ENCODE measurements at places on chromosomes 6 and 20. TPM values are rescaled to one million over a fixed set of nuclear protein-coding genes. Genes with fewer than 3 reads are reported as not detected.

Gene ZNF343
- 9.5 TPM for total RNA-seq

- DNase-seq: no peak
These were observed 117.6 kb downstream of the TIAM2 start for GRCh38 chr6:155112757-155113156.

DNA sequence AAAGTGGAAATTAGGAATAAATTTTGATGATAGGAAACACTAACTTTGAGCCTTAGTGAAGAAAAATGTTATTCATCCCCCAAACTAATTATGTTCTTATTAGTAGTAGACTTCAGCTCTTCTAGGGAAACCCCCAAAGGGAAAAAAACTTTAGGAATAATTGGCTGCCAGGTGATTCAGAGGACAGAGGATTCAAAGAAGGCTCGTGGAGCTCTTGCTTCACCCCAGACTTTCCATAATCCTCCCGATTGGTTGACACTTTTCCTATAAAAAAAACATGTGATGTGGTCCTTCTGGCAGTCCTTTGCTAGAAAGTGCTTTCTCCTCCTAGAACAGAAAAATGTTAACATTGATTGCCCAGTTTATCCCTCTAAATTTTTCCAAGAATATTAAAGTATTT, 5.6 kb upstream of the CCDC170 start:
- no peak for DNase-seq

DNA sequence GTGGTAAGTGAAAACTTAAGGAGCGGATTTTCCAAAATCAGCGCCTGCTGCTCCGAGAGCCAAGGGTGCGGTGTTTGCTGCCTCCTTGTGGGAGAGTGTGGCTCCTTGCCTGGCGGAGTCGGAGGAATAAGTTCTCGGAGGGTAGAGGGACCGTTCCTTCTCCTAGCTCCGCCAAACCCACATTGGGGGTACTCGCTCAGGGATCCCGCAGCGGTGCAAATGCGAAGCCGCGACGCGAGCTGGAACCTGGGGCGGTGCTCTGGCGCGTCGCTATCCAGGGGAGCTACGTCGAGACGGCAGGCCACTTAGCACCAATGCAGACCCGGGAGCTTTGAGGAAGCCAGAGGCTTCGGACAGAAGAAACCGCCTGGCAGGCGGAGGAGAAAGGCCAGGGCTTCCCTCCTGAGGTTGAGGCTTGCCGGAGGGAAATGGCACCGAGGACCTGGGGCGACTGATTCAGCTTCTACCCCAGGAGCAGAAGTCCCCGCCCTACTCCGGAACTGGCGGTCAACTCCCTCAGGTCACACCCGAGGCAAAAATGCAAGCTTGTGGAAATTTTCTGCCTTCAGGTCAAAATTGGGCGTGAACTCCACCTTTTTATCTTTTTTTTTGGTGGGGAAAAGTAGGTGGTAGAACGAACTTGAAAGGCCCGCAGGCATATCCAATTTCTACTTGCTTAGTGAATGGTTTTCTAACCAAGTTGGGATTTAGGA, 5.7 kb upstream of the DDX43 start:
- peak; percentile 76 for DNase-seq

DNA sequence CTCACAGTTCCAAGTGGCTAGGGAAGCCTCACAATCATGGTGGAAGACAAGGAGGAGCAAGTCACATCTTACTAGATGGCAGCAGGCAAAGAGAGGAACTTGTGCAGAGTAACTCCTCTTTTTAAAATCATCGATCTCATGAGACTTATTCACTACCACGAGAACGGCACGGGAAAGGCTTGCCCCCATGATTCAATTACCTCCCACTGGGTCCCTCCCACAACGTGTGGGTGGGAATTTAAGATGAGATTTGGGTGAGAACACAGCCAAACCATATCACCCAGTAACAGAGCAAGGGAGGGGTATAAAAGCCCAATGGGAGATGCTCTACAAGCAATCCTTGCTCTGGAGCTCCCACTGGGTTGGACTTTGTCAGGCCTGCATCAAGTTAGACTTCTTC, 80.4 kb downstream of the JPH2 start:
- DNase-seq: no peak

GRCh38 chr20:3045042-3045815, 623 bp upstream of the MRPS26 start:
- peak; percentile 65 for DNase-seq

- DNase-seq: no peak
These were observed 14.5 kb downstream of the STX16 start for GRCh38 chr20:58665606-58666005.

DNA sequence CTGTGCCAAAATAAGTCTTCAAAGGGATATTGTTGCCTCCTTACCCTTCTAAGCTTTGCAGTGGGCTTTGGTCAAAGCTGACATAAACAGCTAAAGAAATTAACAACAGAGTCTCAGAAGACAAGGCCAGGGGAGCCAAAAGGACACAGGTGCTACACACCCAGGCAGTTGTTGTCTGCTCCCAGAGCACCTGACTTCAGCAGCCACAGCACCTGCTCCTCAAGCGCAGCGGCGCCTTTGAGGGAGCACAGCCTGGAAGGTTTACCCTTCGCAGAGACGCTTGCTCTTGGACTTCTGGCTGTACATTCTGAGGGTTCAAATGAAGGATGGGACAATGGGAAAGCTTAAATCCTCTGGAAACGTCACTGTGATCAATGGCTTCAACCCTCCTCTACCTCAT, 16.6 kb downstream of the B4GALT5 start:
- DNase-seq: no peak

DNA sequence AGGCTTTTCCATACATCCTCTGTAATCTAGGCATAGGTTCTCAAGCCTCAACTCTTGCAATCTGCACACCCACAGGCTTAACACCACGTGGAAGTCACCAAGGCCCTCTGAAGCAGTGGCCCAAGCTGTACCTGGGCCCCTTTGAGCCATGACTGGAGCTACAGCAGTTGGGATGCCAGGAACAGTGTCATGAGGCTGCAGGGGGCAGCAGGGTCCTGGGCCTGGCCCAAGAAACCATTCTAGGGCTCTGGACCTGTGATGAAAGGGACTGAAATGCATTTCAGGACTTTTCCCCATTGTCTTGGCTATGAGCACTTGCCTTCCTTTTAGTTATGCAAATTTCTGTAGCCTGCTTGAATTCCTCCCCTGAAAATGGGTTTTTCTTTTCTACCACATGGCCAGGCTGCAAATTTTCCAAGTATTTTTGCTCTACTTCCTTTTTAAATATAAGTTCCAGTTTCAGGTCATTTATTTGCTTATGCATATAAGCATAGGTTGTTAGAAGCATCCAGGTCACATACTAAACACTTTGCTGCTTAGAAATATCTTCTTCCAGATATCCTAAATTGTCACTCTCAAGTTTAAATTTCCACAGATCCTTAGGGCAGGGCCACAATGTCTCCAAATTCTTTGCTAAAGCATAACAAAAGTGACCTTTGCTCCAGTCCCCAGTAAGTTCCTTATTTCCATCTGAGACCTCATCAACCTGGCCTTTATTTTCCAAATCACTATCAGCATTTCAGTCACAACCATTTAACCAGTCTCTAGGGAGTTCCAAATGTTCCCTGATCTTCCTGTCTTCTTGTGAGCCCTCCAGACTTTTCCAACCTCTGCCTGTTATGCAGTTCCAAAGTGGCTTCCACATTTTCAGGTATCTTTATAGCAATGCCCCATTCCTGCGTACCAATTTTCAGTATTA, 48.6 kb upstream of the CD2AP start:
- DNase-seq: no peak

GRCh38 chr6:107105511-107106116, 9.7 kb downstream of the BEND3 start:
- DNase-seq: no peak

GRCh38 chr6:127606131-127606562, 29.2 kb downstream of the C6orf58 start:
- DNase-seq: peak; percentile 3

DNA sequence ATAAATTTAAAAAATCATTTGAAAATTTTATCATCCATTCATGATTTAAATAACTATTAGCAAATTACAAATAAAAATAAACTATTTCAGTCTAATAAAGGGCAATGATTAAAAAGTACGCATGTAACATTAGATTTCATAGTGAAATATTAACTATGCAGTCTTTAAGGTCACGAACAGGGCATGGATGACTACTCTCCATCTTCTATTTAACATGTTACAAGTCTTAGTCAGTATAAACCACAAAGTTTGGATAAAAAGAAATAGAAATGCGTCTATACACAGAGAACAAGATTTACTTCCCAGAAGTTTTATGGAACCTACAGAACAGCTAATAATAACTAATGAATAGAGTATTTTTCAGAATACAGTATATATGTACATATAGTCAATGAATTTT, 1016.0 kb downstream of the EYS start:
- no peak for DNase-seq

DNA sequence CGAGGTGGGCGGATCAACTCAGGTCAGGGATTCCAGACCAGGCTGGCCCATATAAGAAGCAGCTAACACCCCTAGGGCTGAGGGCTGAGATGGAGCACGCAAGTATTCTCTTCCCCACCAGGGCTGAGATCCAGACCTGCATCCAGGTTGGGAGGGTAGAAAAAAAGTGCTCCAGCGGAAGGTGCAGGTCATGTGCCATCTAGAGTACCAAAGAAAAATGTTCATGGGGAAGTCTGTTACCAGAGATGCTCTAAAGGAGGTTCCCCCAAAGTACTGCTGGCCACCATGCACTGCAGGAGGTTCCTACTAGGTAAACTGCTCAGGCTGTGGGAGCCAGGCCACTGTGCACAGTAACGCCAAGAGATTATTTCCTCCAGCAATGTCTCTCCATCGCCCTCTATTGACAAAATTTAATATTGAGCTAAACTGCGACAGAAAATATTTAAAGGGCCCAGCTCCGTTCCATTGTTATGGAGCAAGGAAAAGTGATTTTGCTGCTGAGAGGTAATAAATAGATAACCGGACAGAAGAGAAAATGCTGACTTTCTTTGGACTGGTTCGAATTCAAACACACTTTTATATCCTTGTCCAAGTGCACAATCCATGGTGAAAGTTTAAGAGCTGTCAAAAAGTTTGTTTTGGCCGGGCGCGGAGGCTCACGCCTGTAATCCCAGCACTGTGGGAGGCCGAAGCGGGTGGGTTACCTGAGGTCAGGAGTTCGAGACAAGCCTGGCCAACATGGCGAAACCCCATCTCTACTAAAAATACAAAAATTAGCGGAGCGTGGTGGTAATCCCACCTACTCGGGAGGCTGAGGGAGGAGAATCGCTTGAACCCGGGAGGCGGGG, 159.9 kb downstream of the OR2B2 start:
- DNase-seq: peak; percentile 60

- DNase-seq: no peak
These were observed 10.9 kb upstream of the NELFCD start for GRCh38 chr20:58970146-58970545.

DNA sequence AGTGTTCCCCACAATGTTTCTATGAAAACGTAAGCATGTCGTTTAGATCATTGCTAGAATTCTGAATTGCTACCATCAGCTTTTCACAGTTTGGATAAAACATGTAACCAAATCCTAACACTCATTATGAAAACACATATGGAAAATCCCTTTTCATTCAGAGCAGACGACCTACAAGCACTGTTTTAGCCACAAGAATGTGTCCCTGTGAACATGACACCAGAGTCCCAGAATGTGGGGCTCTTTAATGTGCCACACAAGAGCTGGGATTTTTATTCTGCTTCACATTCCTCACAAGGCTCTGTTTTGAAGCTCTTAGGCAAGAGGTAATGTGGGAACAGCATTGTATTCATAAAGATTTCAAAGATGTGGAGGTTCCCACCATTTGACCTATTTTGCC, 141.1 kb upstream of the CITED2 start:
- DNase-seq: no peak

DNA sequence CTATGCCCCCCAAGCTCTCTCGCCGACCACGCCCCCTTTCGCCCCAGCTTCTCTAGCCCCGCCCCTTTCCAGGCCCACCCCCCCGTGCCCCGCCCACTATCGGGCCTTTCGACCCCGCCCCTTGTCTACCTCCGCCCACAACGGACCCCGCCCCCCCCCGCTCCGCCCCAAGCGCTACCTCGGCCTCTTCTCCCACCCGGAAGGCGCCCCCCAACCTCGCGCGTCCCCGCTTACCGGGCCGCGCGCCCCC, 200 bp downstream of the ZBTB22 start:
- no peak for DNase-seq

- DNase-seq: no peak
These were observed 40.1 kb downstream of the DNAH8 start for GRCh38 chr6:38755207-38755606.

- no peak for DNase-seq
These were observed 1.5 kb upstream of the SLC26A8 start for GRCh38 chr6:36025932-36026327.

DNA sequence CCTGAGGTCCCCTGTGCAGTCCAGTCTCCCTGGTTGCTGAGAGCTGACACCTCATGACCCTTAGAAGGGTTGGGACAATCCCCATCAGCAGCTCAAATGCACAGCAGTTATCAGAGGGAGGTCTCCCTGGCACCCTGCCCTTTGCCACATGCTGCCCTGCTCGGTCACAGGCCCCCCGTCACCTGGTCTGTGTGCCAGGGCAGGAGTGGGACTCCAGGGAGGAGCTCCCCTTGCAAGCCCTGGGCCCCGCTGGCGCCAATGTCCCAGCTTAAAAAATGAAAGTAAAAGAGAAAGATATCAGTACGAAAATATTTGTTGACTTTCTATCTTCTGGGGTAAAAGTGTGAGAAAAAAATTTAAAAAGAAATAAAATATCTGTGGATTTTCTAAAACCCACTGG, 68.1 kb upstream of the SLC22A16 start:
- DNase-seq: no peak

GRCh38 chr6:29845405-29846006, 17.9 kb downstream of the HLA-G start:
- peak; percentile 77 for DNase-seq

- DNase-seq: no peak
These were observed 215.1 kb downstream of the DLL1 start for GRCh38 chr6:170075659-170076223.

DNA sequence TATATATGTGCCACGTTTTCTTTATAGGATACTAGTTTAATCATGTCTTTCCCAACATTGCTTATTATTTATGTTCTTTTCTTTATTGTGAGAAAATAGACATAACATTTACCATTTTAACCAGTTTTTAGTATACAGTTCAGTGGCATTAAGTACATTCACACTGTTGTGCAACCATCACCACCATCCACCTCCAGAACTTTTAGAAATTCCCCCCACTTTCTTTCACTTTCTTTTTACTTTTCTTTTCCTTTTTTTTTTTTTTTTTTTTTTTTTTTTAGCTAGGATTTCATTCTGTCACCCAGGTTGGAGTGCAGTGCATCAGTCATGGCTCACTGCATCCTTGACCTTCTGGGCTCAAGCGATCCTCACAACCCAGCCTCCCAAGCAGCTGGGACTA, 18.5 kb downstream of the RBCK1 start:
- no peak for DNase-seq
